ENCODE measurements at places on chromosomes 4 and X. TPM values are rescaled to one million over a fixed set of nuclear protein-coding genes. Genes with fewer than 3 reads are reported as not detected.

Gene EDNRA
- total RNA-seq = 0.31 TPM

Gene SPP1
- total RNA-seq = 130 TPM

Gene RHOXF2
- not detected for total RNA-seq

Gene SLBP
- 163 TPM for total RNA-seq

Gene ZNF81
- total RNA-seq = 4.0 TPM

Gene BMP3
- not detected for total RNA-seq

Gene SHROOM4
- total RNA-seq = not detected

DNA sequence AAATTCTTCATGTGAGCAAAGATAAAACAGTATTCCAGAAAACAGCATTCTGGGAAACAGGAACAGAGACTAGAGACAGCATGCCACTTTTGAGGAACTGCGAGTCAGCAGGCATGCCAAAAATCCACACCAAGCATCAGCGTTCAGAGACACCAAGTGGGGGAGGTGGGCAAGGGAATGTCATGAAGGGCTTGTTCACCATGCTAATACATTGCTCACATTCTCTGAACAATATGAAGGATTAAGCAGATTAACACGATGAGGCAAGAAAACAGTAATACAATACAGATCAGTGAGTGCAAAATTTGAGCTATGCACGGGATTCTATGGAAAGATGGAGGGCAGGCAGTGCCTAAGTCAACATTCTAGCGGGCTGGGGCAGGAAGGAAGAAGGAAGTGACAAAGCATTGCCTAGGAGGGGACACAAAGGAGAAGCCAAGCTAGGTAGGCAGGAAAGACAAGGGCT is 278.3 kb downstream of the FBXW7 start:
- peak; percentile 26 for DNase-seq

GRCh38 chr4:1403591-1404572 is 2.4 kb downstream of the NKX1-1 start:
- no peak for DNase-seq

GRCh38 chr4:141356321-141356962 is 135.7 kb downstream of the ZNF330 start:
- no peak for DNase-seq

GRCh38 chr4:3232001-3232400 is 17.0 kb upstream of the MSANTD1 start:
- DNase-seq = no peak

DNA sequence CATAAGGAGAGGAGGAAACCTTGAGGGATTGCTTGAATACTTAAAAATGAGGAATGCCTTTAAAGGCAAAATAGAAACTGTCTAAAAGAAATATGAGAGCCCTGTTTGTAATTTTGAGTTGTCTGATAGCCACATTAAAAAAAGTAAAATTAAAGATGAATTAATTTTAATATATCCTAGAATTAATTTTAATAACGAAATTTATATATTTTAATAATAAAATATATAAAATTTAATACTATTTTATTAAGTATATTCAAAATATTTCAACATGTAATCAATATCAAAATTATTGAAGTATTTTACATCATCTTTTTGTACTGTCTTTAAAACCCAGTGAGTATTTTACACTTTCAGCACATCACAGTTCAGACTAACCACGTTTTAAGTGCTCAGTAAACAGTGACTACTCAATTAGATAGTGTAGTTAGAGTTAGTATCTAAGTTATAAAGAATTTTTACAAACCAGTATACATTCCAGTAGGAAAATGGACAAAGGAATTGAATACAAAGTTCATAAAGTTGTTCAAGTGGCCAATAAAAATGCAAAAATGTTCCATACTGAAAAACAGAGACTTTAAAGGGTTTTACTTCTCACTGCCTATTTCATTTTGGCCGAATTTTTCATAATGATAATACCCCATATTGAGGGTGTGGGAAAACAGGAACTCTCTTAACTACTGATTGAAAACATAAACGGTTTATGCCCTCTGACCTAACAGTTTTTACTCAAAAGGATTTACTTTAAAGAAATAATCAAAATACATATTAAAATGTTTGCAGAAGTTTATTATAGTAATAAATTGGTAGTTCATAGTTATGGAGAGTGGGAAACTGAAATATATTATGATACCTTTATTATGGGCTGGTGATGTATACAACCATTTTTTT is 2.9 kb downstream of the SLC30A9 start:
- no peak for DNase-seq

DNA sequence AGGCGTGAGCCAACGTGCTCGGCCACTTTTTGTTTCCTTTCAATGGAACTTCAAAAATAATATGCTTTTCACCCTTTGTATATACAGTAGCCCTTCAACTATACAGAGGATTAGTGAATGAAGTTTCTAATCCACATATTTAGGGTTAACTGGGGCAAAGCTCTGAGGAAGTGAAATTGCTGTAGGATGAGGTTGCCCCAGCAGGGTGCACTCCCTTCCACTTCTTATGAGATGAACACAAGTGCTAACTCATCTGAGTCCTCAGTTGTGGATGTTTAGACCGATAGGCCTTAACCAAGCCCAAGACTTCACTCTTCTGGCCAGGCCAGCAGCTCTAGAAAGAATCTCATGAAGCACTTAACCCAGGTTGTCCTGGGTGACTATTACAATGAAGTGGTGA is 29.1 kb upstream of the CT55 start:
- DNase-seq = no peak

GRCh38 chr4:99622341-99622740 is 35.3 kb downstream of the C4orf54 start:
- DNase-seq = no peak

DNA sequence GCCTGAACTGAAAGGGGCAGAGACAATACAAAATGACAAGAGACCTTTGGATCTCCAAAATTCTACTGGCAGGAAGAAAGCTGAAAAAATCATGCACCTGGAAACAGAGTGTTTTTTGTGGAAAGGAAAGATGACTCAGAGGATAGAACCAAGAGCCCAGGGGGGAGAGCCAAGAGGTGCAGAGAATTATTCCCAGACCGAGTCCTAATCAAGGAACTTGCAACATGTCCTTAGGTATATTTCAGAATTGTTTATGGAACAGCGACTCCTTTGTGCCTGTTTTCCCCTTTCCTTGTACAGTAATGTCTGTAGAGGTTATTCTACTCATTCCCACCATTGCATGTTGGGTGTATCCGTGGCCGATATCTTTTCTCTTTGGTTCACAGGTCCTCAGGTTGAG is 71.7 kb downstream of the YIPF6 start:
- DNase-seq = peak; percentile 3
